ENCODE measurements at places on chromosomes 6 and 20.

GRCh38 chr6:56724455-56724854, 81.8 kb upstream of the DST start:
- DNase-seq = no peak

GRCh38 chr6:38508286-38508685, 131.4 kb downstream of the BTBD9 start:
- DNase-seq = no peak

DNA sequence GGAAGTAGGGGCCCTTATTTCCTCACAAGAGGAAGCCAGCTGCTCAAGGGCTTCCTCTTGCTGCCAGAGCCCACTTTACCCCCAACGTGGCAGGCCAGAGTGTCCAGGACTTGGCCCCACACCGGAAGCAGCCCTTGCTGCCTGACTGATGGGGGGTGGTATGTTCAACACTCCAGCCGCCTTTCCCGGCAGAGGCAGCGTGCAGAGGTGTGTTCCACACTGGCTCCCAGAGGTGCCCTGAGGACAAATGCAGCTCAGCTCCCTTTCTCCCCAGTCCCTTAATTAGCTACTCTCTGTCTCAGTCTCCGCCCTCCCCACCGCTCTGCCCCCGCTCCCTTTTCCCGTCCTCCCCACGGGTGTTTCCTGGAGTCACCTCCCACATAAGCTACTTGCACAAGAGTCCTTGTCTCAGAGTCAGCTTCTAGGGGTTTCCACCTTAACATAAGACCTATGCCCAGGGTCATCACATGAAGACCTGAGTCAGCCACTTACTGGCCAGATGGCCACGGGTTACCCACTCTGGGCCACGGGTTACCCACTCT, 61.7 kb upstream of the SHLD1 start:
- DNase-seq = no peak

- peak; percentile 80 for DNase-seq
Observed at GRCh38 chr6:32970413-32971241, 2.2 kb downstream of the BRD2 start.

DNA sequence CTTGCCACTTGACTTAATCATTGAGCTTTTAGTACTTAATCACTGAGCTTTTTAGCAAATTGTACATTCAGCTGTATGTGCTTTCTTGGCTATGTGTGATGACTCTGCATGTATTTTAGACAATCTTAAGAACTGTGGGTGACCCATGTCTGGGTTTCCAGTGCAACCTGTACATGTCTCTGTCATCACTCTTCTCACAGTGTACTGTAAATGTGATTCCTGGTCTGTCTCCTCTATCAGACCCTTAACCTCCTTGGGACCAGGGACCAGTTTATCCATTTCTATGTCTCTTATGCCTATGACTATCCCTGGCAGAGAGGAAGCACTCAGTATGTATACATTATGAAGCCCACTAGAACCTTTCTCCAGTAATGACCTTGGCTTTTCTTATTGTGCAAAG, 36.6 kb upstream of the HDDC2 start:
- DNase-seq = no peak

GRCh38 chr6:143034689-143035334, 25.9 kb upstream of the AIG1 start:
- no peak for DNase-seq

- DNase-seq = no peak
Observed at GRCh38 chr6:167577891-167578361, 248.8 kb upstream of the AFDN start.

- DNase-seq = peak; percentile 46
Observed at GRCh38 chr20:25148181-25148981, 47.1 kb upstream of the ENTPD6 start.

- DNase-seq = no peak
Observed at GRCh38 chr6:169162752-169163407, 90.8 kb downstream of the THBS2 start.

DNA sequence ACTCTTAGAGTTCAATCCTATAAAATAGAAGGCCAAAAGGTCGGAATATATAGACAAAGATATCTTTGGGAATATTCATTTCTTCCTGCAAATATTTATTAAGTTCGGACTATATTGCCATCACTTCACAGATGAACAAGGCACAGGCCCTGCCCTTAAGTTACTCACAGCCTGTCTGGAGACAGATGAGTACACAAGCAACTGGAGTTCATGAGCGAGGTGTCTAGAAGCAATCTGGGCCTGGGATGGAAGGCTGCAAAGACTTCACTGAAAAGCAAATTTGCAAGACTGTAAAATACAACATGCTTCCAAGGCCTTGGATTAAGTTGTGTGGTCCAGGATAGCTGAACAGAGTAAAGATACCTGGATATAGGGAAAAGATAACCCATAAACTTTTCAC, 56.7 kb upstream of the CEP85L start:
- no peak for DNase-seq

DNA sequence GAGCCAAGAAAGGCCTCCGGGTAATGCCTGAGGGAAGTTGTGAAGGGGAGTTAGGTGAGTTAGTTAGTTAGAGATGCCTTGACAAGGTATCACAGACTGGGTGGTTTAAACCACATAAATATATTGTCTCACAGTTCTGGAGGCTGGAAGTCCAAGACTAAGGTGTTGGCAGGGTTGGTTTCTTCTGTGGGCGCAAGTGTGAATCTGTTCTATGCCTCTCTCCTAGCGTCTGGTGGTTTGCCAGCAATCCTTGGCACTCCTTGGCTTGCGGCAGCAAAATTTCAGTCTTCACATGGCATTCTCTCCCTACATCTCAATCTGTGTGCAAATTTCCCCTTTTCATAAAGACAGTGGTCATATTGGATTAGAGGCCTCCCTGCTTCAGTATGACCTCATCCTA, 29.7 kb upstream of the RANBP9 start:
- DNase-seq = no peak

- DNase-seq = no peak
Observed at GRCh38 chr6:20444786-20445271, 43.1 kb downstream of the E2F3 start.

- DNase-seq = no peak
Observed at GRCh38 chr6:36364669-36365479, 22.6 kb downstream of the ETV7 start.

DNA sequence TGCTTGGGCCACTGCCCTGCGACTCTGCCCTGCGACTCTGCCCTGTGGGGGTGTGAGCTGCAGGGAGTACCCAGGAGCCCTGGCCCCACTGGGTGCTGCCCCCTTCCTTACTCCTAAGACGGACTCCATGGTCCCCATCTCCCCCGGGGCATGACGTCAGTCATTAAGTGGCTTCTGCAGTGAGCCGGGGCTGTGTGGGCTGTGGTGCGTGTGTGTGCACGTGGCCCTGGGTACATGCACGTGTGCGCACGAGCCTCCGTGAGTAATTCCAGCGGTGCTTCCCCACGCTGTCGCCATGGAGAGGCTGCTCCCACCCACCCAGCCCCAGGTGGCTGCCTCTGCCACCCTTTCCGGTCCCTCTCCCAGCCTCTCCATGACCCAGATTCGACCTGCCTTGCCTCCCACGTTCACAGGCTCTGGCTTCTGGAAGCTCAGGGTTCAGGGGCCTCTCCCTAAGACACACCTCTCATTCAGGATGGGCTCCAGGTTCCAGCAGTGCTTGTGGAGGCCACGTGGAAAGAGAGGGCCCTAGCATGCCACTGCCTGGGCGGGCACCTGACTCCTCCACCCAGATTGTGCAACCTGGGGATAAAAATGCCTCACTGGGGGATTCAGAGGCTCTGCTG, 88.3 kb downstream of the DLGAP4 start:
- peak; percentile 78 for DNase-seq

DNA sequence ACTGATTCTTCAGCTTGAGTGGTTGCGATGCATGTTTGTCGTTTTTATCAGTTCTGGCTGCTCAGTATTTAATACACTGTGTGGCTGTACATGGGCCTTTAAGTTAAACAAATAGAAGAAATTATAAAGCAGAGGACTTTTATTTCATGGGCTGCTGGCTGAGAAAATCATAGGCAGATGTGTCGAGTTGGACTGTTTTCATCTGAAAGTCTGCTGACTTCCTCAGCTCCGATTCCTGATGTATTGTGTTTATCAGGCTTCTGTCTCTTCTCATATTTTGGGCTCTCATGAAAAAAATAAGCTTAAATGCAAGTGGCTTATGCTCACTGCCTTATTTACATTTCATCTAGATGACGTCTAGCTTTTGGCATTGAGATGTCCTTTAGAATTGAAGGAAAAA, 129.5 kb upstream of the GGTLC1 start:
- DNase-seq = no peak

GRCh38 chr6:166950443-166950821, 5.9 kb downstream of the RNASET2 start:
- no peak for DNase-seq

GRCh38 chr20:56736285-56736857, 107.3 kb downstream of the TFAP2C start:
- DNase-seq = no peak

- no peak for DNase-seq
Observed at GRCh38 chr6:81756690-81757089, 4.2 kb upstream of the TENT5A start.

DNA sequence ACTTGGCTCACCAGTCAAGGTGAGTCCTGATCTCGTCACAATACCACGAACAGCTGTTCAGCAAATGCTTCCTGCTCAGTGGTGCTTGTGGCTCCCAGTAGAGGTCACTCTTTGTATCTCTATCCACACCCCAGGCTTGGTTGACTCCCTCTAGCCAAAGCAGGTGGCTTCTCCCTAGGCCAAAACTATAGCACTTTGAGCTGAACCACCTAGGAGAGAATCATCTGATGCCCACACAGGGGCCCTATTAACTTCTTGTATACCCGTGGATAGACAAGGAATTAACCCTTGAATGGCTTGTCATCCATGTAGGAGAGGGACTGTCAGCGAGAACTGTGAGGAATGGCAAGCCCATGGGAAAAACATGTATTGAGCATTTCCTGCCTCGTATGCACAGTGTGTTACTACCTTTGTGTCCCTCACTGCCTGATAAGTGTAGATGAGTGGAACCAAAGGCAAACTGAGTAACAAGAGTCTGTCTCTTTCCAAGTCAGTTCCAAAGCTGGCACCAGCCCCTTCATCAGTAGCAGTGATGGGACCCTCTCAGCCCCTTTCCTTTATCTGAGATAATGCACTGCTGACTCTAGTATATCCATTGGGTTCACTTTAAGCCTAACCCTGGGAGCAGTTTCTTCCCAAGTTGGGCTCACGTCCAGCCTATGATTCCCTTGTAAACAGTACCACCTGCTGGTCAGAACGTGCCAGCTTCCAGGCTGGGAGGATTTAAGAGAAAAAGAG, 42.5 kb downstream of the EIF2S2 start:
- DNase-seq = peak; percentile 84

- DNase-seq = peak; percentile 79
Observed at GRCh38 chr6:156618600-156619205, 158.5 kb upstream of the ARID1B start.

- DNase-seq = no peak
Observed at GRCh38 chr6:7916959-7917358, 6.4 kb upstream of the TXNDC5 start.

GRCh38 chr6:1388630-1389368, 577 bp upstream of the FOXF2 start:
- no peak for DNase-seq

GRCh38 chr6:142871910-142872331, 73.1 kb downstream of the HIVEP2 start:
- no peak for DNase-seq

- no peak for DNase-seq
Observed at GRCh38 chr6:5367510-5367909, 106.2 kb downstream of the FARS2 start.

DNA sequence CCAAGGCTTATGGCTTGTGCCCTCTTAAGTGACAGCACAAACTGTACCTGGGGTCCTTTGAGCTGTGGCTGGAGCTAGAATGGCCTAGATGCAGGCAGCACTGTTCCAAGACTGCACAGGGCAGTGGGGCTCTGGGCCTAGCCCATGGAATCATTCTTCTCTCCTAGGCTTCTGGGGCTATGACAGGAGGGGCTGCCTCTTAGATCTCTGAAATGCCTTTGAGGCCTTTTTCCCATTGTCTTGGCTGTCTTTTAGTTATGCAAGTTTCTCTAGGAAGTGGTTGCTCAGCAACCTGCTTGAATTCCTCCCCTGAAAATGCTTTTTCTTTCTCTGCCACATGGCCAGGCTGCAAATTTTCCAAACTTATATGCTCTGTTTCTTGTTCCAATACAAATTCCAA, 183.4 kb downstream of the WDR27 start:
- no peak for DNase-seq

GRCh38 chr20:33835615-33836172, 24.5 kb downstream of the CHMP4B start:
- no peak for DNase-seq

- no peak for DNase-seq
Observed at GRCh38 chr20:17504066-17504897, 26.9 kb downstream of the BFSP1 start.

DNA sequence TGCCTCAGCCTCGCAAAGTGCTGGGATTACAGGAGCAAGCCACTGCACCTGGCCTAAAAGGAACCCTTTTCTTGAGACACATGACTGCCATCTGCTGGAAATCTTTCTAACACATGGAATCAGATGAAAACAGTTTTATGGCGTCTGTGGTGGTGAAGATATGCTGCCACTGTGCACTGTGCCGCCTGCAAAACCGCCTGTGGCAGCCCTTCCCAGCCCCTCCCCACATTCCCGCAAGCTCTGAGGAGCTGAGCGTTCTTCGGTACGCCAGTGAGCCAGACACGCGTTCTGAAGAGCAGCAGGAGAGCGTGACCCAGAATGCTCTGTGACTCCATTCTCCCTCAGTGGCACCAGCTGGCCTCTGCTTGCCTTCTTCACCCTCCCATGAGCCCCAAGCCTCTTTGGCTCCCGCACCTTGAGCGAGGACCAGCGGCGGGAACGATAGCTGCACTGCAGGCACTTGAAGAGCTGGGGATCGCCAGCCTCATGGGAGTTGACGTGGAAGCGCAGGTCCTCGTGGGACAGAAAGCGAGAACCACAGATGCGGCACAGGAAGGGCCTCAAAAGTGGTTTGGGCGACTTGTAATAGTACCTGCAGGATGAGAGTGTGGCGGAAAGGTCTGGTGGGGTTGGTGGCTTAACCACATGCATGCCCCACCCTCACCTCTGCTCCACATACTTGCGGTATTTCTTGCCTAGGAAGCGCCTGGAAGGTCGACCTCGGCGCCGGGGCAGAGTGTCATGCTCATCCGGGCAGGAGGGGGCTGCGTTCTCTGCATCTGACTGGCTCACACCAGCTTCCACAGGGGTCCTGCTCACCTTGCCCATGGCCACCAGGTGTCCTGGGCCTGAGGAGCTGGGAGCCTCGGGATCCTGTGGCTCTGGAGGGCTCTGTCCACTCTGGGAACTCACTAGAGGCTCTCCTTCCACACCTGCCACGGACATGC, 8.7 kb downstream of the ZNF335 start:
- no peak for DNase-seq

- no peak for DNase-seq
Observed at GRCh38 chr6:53239526-53239925, 90.9 kb upstream of the GCM1 start.

DNA sequence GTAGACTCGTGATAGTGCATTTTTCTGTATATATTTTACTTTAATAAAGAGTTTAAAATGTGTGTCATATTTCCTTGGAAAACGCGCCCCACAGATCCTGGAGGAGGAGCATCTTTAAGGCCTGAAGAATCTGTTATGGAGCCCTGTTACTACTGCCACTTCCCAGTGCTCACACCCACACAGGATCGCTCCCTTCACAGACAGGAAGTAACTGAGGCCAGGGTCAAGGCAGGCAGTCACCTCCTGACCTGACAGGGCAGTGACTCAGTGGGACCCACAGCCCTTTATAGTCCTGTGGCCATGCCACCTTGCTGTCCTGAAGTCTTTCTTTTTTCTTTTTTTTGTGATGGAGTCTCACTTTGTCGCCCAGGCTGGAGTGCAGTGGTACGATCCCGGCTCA, 9.0 kb downstream of the RRBP1 start:
- no peak for DNase-seq

- DNase-seq = no peak
Observed at GRCh38 chr6:110517034-110517433, 40.6 kb upstream of the SLC22A16 start.

- no peak for DNase-seq
Observed at GRCh38 chr6:147528511-147529145, 20.1 kb downstream of the SAMD5 start.
